ENCODE measurements at places on chromosomes 13 and 19.

GRCh38 chr13:51619614-51620013, 35.4 kb downstream of the WDFY2 start:
- peak; percentile 23 for DNase-seq

- DNase-seq, result no peak
Measured at GRCh38 chr19:38619361-38620174, 580 bp downstream of the EIF3K start.

DNA sequence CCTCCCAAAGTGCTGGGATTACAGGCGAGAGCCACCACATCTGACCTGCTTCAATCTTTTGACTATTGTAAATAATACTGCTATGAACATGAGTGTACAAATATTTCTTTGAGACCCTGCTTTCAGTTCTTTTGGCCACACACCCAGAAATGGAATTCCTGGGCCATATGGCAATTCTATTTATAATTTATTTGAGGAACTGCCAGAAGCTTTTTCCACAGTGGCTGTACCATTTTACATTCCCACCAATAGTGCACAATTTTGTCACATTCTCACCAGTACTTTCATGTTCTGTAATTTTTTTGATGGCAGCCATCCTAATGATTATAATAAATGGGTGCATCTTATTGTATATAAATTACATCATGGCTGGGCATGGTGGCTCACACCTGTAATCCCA, 13.7 kb upstream of the FCER2 start:
- no peak for DNase-seq

DNA sequence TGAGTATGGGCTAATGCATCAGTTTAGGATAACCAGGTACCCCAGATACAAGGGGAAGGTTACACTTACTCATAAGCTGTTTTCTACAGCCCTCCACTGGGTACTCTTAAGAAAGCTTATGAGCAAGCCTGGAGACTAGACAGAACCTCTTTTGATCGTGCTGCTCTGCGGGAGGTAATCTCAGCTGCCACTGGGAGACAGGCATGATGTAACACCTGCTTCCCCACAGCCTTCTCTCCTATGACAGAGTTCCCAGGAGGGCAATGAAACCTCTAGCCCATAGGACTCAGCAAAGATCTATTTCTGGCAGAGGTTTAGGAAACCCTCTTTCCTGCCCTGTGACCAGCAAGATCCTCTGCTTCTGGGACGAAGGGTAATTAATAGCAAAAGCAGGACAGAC, 65.6 kb downstream of the WASF3 start:
- no peak for DNase-seq

All from stimulated activated CD4-positive, alpha-beta T cell treated with anti-CD3 and anti-CD28 coated beads, Interleukin-15, amount 100 ng/mL, for 24 hours (primary cell).